ENCODE measurements at places on chromosomes 4 and X. TPM values are rescaled to one million over a fixed set of nuclear protein-coding genes. Genes with fewer than 3 reads are reported as not detected.

- no peak for DNase-seq
Measured at GRCh38 chr4:83248486-83248885, 36.1 kb downstream of the COQ2 start.

ADGRG2 gene
- not detected for total RNA-seq

GRCh38 chr4:80878218-80878617 lies 152.3 kb upstream of the BMP3 start:
- no peak for DNase-seq

DNA sequence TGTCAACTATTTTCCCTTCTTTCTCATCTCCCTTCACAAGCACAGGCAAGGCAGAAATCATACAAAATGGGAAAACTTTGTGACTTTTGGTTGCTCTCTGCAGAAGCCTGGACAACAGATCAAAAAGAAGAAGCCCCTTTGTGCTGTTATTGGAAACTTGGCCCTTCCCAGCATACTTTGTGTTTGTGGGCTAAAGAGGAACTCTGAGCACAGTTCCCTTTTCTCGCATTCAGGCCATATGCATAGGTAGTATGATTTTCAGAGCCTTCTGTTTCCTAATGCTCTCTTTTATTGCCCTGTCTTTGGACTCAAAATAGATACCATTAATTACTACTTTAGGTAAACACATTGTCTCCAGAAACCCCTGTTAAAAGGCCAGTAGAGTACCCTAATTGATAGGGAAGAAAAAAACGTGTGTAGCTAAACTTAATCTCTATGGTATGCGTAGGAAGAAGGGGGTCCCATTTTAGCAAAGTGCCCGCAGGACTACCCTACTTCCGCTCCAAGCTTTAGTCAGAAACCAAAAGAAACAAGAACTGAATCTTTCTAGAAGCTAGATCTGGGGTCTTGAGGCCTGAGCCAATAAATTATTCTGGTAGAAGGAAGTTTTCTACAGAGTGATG lies 26.6 kb downstream of the VSIG4 start:
- DNase-seq = no peak

CLTRN gene
- total RNA-seq = 0.25 TPM

GRCh38 chr4:144910723-144911122 lies 187.3 kb downstream of the ANAPC10 start:
- DNase-seq = no peak

PLAC8 gene
- 0.27 TPM for total RNA-seq

MYOZ2 gene
- not detected for total RNA-seq

OPRPN gene
- not detected for total RNA-seq

Measured in K562 (cell line).